ENCODE measurements at places on chromosomes 13 and 19. TPM values are rescaled to one million over a fixed set of nuclear protein-coding genes. Genes with fewer than 3 reads are reported as not detected.

Gene SYCN
- total RNA-seq = not detected

Gene ZNF222
- 2.5 TPM for total RNA-seq

Gene STAP2
- 3.9 TPM for total RNA-seq

Gene CAMSAP3
- total RNA-seq = 0.24 TPM

Gene ZNF304
- total RNA-seq = 9.4 TPM

DNA sequence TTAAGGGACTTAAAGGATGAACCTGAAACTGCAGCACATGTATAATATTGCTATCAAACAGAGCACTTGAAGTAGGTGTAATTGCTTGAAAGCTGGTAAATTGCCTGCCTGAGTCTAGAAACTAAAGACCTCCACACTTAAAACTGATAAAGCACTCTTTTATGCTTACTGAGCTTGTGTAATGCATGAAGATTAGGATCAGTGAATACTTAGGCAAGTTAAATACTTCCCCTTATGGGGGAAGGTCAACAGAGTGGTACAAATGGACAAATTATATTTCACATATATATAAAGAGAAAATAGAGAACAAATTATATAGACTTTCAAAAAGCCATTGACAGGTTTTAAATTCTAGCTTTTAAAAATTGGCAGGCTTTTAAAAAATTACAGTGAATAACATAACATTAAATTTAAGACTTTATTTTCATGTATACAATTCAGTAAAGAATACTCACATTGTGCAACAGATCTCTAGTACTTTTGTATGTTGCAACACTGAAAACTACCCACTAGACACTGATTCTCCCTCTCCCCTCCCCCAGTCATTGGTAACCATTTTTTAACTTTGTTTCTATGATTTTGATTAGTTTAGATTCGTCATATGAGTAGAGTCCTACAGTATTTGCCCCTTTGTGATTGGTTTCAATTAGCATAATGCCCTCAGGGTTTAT is 23.9 kb downstream of the PIBF1 start:
- no peak for DNase-seq

DNA sequence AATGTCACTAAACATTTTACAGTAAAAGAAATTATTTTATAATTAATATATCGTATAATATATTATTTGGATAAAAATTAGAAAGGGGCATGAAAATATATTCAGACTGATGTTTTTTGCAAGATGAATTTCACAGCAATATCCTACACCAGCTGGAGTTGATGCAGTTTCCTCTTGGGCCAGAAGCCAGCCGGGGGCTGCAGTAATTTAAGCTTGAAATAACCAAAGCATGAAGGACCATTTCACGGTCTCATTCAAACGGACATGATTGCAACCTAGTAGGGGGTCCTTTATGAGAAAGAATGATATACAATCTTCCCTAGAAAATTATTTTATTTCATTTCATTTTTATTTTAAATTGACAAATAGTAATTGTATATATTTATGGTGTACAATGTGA is 797.2 kb upstream of the PCDH9 start:
- no peak for DNase-seq

DNA sequence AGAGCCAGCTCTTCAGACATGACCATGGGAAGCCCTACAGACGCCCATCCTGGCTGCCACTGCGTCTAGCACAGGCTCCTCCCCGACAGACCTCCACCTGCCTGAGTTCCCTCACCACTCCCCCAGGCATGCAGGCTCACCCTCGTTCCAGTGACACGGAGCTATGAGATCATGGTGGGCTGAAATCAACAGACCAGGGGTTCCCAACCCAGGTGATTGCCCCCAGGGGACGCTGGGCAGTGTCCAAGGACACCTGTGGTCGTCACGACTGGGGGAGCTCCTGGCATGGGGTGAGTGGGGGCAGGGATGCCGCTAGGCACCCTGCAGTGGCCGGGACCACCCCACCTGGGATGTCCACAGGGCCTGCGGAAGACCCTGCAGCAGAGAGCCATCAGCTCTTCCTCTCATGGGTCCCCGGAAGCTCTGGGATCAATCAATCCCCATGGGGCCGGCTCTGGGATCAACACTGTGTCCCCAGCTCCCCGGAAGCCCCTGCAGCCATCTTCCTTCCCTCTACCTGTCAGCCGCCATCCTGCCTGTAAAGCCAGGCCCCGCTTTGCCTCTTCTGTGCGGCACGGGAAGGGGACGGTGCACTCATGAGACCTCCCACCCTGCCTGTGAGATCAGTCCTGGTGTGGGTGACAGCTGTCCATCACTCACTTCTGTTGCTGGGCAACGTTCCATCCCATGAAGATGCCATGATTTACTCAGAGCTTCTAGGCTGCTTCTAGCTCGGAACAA is 12.8 kb upstream of the MADCAM1 start:
- DNase-seq = no peak

- DNase-seq = no peak
Observed at GRCh38 chr13:95763601-95764000, 86.7 kb downstream of the DNAJC3 start.

DNA sequence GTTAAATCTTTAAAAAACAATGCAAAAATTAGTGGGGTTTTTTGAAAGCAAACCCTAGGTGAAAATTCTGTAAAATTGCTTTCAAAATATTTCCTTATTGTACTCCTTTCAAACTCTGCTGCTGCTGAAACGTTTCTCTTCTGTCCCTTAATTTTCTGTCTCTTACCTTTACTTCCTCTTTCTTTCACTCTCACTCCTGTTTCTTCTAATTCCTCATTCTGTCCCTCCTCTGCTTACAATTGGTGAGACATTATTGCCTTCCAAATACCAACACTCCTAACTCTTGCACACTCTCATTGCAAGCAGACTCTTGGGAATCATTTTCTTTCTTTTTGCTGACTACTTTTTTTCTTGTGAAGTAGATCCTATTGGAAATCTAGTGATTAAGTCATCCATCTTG is 685.6 kb upstream of the SLITRK1 start:
- DNase-seq = no peak

GRCh38 chr13:89688918-89689317 is 1658.6 kb upstream of the MIR17HG start:
- DNase-seq = no peak

DNA sequence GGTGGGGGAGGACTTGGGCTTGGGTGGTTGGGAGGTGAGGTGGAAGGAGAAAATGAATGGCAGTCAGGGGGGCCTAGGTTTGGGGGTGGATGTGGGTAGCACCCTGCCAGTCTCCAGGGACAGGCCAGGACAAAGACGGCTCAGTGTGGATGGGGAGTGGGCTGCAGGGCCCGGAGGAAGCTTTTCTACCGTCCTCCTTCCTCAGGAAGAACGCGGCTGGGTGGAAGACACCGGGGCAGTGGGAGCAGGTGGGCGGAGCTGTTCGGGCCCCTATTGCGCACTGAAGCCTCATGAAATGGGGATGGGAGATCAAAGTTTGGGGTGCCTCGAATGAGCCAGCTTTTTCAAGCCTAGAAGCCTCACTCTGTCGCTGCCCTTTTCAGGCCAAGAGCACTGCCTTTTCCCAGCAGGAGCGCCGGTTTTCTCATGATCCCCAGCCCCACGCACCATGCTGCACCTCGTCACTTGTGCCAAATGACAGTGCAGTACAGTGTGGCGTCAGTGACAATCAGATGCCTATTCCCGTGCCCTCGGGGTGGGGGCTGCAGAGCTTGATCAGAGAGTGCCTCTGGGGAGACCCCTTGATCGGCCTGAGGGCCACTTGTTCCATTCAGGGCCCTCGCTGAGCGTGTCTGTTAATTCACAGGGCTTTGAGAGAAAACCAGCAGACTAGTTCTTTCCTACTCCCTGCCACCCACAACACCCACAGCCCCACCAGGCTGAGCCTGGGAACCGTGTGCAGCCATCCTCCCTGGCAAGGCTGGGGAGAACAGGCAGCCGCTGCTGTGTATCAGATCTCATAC is 1.5 kb downstream of the CALM3 start:
- peak; percentile 12 for DNase-seq

- DNase-seq = no peak
Observed at GRCh38 chr13:47291107-47291656, 394.3 kb upstream of the HTR2A start.

GRCh38 chr13:73618275-73618865 is 515.8 kb downstream of the KLF12 start:
- DNase-seq = no peak

DNA sequence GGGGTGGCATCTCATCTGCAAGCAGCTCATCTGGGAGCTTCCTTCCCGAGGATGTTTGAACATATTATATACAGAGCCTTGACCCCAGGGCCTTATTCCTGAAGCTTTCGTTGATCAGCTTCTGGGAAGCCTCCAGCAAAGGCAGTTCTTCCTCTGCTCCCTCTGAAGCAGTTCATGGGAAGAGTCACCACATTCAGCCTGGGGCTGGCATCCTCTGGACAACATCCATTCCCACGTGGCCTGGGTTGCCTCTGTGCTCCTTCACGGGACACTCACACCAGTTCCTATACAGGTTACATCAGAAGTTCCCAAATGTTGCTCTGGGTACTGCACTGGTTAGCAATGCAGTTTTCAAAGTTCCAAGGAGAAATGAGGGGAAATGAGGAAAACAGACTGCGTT is 29.6 kb downstream of the COL4A2 start:
- no peak for DNase-seq

- DNase-seq = no peak
Observed at GRCh38 chr13:67353941-67354340, 123.8 kb upstream of the PCDH9 start.

All from CD8-positive, alpha-beta memory T cell (primary cell).